ENCODE measurements at places on chromosomes 12 and 14.

DNA sequence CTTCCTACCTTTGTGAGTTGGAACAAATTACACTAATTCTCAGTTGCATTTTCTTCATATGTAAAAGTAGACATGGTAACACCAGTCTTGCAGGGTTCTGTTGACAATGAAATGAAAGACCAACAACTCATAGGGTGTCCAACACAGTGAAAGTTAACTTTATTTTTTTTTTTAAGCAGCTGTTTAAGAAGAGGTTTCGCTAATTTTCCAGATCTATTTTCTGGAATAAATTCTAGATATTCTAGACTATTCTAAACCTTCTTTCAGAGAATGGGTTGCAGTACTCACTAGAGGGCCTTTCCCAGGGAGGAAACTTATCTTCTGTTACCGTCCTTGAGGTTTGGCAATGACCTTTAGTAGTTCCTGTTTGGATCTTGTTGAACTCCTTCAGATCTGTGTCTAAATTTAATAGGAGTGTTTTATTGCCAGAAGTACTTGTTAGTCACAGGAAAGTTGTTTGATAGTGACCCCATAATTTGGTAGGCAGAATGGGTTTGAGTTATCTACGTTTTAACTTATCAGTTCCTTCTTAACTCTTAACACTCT is 2.8 kb upstream of the ART4 start:
- peak; percentile 48 for DNase-seq

DNA sequence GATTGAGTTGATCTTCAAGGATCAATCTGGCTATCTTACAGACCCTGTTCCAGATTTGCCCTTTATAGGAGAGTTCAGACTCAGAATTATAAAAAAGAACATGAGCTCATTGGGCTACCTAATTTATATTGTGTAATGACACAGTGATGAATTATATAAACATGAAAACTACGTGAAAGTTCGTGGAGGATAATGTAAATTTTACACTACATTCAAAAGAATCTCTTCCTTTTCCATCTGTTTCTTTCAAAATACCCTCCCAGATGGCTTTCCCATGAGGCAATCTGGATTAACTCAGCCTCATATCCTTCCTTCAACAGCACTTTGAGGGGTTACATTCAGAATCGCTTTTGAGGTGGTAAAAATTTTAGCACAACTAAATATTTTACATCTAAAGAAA is 129.3 kb downstream of the HMGA2 start:
- no peak for DNase-seq

- no peak for DNase-seq
These were observed 98.4 kb downstream of the EFCAB11 start for GRCh38 chr14:89855961-89856656.

- DNase-seq: peak; percentile 24
These were observed 250.9 kb upstream of the OR4E1 start for GRCh38 chr14:21924479-21924878.

DNA sequence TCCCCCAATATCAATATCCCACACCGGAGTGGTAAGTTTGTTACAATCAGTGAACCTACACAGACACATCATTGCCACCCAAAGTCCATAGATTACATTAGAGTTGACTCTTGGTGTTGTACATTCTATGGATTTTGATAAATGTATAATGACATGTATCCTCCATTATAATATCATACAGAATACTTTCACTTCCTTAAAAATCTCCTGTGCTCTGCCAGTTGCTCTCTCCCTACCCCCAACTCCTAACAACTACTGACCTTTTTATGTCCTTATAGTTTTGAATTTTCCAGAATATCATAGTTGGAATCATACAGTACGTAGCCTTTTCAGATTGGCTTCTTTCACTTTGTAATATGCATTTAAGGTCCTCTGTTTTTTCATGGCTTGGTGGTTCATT is 48.4 kb downstream of the SLC4A8 start:
- no peak for DNase-seq

DNA sequence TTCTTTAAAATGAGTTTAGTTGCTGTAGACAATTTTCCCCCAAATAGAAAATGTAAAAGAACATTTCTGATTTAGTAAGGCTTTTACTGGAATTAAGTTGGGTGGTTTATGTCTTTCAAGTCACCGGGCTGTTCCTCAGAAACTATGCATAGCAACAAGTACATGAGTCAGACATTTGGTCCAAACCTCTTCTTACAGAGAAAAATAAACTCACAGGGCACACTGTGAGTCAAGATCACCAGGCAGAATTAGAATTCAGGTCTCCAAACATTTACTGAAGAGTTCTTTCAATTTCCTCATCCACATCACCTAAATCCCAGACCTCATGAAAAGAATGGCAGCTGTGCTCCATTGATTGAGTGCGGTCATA is 476.1 kb upstream of the SOX5 start:
- no peak for DNase-seq

DNA sequence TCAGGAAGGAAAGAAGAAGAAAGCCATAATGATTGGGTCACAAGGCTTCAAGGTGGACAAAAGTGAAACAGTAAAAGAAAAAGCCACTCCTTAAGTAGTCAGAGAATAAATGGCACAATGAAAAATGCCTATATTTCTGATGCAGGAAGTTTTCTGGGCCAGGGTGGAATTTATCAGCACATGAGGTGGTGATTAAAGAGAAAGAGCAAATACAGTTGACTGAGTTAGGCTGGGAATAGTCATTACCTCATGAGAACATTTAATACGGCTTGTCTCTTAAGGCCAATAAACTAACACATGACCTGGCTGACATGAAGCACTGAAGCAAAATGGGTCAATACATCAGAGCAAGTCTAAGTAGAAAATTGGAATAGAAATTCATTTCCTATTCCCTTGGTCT is 499.7 kb downstream of the TMTC2 start:
- DNase-seq: no peak

DNA sequence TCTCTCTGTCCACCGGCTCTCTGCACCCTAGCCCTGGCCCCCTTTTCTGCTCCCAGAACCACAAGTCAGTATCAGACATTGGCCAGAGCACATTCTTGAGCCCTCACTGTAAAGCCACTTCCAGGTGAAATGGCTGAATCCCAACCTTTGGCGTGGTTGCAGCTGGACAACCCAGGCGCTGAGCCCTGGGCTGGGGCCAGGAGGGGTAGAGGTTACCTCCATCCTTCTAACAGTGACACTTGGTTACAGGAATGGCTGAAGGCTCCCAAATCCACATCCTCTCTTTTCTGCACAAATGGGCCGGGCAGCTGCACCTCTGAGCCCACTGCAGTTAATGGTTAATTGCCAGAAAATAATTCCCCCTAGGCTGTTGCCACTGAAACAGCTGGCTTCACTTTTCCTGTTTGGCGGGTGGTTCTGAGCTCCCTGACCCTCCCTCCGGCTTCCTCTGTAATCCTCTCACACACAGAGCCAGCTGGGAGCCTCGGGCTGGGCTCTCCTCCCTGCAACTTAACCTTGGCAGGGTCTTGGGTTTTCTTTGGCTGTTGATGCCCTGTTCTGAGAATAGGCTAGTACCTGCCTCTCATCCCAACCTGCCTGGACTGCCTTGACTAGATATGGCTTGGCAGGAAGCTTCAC is 44.1 kb downstream of the TSPAN11 start:
- no peak for DNase-seq

DNA sequence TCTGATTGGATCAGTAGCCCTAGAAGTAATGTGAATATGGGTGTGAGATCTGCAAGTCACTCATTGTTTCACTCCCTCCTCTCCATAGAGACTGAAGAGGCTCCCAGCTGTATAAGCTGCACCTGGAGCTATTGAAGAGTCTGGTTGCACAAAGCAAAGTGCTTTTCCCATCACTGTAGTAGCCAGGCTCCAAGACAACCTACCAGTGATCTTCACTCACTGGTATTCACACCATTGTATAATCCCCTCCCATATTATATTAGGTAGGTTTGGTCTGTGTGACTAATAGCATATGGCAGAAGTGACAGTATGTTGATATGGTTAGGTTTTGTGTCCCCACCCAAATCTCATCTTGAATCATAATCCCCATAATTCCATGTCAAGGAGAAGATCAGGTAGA is 64.4 kb downstream of the ZFC3H1 start:
- DNase-seq: no peak
